Mesangial cell (primary cell): ENCODE measurements at places on chromosomes 4 and X. TPM values are rescaled to one million over a fixed set of nuclear protein-coding genes. Genes with fewer than 3 reads are reported as not detected.

The DNAAF6 gene
- total RNA-seq = not detected in 2 replicates

The SMC1A gene
- total RNA-seq = 18.8 and 61.1 TPM in 2 replicates

The LIMCH1 gene
- 0.81 and 9.1 TPM in 2 replicates for total RNA-seq

The TRAM1L1 gene
- 2.4 and 3.4 TPM in 2 replicates for total RNA-seq

The MAGEE2 gene
- not detected in 2 replicates for total RNA-seq
